Myocyte (in vitro differentiated cells): ENCODE measurements at places on chromosomes 4 and X.

DNA sequence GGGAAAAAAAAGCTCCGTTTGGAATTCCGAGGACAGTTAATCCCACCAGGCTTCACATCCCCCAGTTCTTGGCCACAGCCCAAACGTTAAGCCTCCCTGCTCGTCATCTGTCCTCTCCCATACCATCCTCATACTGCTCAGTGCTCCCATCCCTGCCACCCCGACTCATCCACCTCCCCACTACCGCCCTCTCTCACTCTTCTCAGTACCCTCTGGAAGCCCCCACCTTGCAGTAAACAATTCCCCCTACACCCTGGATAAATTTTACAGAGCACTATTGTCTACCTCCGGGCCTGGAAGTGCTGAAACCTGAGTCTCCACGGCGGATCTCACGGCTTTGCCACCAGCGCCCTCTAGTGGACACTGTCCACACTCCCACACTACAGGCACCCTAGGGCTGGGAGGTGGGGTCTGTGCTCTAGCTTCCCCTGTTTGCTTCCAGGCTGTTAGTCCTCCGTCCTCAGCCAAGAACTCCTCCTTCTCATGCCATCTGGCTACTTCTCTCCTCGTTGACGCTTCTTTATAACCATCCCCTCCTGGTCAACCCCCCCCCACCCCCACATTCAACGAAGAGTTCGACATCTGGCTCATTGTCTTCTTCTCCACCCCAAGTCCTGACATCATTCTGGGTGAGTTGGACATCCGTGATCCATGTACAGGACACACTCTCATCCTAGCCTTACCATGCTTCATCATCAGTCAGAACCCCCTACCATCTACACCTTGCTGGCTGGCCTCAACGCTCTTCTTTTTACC lies 54.5 kb downstream of the RTL9 start:
- peak; percentile 74 for DNase-seq

DNA sequence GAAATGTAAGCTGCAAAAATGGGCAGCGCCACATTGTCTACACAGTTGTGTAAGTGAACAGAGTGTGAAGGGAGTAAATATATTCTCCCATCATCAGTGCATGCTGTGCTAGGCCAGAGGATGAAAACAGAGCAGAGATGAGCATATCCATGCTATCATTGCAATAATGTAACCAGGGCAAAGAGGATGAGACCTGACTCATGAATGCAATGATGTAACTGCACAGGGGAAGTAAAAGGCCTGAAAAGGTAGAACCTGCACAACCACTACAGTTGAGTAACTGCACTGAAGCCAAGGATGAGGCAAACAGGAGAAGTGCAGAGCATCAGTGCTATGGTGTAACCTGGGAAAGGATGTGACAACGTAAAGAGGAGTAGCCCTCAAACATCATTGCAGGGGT lies 220.4 kb upstream of the FAM47C start:
- DNase-seq, result no peak

DNA sequence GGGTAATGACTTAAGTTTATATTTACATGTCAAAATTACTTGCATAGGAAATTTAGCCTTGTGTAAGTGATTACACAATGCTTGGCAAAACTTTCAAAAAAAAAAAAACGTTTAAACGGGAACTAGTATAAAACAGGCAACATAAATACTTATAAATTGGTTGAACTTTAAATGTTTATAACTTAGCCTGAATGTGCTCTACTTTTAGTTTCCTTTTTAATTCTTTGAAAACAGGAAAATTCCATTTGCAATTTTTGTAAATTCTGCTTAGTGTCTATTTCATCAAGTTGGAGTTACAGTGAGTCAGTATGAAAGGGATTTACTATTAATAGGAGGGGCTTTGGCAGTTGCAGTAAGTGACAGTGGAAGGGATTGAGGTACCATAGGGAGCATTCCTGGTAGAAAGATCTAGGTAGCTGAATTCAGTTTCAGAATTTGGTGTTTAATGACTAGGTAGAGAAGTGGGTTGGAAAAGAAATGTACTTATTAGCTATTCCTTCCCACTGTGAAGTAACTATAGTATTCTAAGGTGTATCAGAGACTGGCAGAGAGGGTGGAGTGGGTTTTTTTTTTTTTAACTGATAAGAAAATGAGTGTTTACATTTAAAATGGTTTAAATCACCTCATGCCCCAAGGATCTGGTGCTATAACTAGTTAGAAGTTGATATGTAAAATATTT lies 2.8 kb downstream of the STAG2 start:
- no peak for DNase-seq

DNA sequence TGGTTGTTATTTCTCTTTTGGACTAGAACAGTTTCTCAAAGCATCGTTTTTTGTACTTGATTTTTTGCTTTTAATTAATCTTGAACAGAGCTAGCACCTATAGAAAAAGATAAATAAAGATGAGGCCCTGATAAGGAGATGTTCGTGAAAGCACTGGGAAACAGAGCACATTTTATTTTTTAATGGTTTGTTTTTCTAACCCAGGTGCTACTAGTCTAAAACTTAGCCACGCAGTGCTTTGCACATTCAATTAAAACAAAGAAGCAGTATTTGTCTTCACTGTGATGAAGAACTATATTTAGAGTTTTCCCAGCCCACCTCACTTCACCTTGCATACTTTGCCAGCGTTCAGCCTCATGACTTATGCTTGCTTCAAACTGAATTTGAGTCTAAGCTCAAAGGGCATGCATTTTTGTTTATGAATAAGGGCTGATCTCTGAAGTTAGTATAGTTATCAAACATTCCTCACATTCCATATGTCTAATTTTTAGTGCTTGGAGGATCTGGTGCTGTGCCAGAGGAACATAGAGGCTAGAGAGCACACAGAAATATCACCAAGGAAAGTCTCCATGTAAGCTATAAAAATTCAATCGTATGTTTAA lies 76.7 kb downstream of the WWC2 start:
- DNase-seq, result no peak

DNA sequence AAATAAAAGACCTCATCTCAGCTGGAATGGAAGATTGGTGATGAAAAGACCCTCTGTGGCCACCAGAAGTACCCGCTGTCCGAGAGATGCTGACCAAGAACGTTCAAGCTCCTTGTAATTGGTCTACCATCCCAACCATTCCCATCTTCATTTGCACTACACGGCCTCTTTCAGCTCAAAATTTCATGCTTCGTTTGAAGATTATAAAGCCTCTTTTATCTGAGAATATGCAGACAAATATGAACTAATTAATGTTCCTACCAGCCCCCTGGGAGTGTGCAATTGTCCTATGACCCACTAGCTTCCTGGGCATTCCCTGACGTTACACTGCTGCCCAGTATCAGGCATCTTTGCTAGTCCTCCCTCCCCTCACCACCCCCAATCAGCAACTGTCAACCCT lies 583.7 kb downstream of the MID1IP1 start:
- no peak for DNase-seq
